Effector CD8-positive, alpha-beta T cell (primary cell): ENCODE measurements at places on chromosomes 4 and X.

GRCh38 chrX:47579537-47579936, 2.7 kb upstream of the TIMP1 start:
- no peak for DNase-seq

DNA sequence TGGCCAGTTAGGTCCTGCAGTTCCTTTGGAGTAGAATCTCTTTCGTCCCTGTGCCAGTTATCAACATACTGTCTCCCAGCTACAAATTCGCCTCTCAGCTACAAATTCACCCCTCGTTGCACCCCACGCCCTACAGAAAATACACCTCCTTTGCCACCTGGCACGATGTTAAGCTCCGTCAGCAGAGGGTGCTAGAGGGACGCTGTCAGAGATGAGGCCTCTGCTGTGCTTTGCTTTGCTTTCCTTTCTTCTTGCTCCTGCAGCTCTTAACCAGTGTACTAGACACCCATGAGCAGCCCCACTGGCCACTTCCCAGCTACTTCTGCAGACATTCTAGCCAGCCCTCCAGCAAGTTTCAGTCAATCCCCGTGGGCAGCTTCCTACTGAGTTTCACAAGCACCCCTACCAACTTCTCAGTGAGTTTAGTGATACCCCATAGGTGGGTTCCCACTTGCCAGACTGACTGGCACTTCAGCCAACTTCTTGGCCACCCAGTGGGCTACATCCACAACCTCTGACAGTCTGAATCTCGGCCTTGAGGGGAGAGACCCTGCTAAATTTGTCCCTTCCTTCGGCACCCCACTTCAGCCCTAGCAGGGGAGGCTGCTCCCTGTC, 21.8 kb downstream of the HAUS3 start:
- DNase-seq = peak; percentile 64

DNA sequence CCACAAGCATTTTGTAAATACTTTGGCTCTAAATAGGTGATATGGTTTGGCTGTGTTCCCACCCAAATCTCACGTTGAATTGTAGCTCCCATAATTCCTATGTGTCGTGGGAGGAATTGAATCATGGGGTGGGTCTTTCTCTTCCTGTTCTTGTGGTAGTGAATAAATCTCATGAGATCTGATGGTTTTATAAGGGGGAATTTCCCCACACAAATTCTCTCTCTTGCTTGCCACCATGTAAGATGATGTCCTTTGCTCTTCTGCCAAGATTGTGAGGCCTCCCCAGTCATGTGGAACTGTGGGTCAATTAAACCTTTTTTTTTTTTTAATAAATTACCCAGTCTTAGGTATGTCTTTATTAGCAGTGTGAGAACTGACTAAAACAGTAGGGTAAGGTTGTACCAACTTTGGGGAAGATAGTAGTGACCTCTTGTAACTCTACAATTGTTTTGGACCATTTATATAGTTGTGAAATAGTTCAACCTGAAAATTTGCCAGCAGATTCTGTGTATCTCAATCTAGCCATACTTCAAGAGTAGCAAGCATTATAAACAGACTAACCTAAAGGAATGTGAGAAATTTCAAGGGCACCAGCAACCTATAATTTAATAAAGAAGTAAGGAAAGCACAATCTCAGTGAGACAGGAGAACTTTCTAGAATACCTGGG, 727.8 kb downstream of the GRID2 start:
- no peak for DNase-seq

DNA sequence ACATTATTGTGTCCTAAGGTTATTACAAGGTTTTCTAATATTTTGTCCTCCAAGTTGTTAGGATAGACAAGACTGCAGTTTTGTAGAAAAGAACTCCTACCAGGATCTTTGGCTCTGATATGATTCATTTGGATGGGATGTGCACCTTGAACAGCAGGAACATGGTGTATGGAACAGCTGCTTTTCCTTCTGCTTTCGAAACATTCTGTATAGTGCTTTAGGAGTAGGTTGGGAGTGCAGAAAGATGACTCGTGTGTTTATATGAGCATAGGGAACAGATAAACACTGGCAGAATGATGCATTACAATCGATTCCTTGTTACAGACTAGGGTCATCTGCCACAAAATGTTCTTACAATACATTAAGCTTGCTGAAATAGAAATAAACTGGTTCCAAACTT, 790.1 kb downstream of the DMD start:
- no peak for DNase-seq

DNA sequence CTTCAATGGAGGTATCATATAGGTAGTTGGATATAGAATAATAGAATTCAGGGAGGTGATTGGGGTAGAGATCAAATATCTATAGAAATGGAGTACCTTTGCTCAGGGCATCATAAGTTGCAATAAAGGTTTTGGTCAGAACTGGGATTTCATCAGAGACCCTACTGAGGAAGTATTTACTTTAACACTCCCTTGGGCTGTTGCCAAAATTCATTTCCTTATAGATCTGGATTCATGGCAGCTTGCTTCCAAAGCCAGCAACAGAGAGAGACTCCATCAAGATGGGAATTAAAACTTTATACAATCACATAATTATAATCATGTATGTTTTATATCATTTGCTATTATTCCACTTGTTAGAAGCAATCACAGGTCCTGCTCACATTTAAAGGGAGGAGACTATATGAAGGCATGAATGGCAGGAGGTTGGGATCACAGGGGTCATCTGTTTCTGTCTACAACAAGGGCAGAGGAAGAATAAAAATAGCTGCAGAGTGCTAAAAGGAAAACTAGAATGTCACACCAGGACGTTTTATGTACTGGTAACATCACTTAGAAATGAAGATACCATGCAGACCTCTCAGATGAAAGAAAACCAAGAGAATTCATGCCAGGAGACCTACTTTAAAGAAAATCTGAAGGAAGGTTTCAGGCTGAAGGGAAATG, 902.1 kb upstream of the LCORL start:
- no peak for DNase-seq

GRCh38 chr4:76523593-76523992, 88.6 kb downstream of the SHROOM3 start:
- no peak for DNase-seq

DNA sequence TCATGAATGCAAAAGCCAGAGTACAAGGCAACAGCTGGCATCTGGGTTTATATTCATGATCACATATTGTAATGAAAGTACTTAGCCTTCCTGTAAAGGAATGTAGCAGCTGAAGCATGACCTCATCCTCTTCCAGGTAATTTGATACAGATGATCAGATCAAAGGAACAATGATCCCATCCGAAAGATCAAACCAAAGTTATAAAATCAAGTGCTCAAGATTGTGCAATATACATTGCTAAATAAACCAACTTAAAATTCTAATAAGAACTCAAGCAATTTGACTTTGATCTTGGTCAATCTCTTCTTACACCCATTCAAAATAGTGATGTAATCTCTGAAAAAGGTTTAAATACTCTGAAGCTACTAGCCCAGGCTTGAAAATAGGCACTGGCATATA, 113.1 kb upstream of the INPP4B start:
- DNase-seq = no peak

GRCh38 chr4:99321241-99322191, at the start of gene ADH1B:
TSS of gene ADH1B (minus strand) at chr4:99321401. CDS start at chr4:99321331, 70 bp downstream.
- DNase-seq = no peak
